ENCODE measurements at places on chromosomes 7 and 10.

DNA sequence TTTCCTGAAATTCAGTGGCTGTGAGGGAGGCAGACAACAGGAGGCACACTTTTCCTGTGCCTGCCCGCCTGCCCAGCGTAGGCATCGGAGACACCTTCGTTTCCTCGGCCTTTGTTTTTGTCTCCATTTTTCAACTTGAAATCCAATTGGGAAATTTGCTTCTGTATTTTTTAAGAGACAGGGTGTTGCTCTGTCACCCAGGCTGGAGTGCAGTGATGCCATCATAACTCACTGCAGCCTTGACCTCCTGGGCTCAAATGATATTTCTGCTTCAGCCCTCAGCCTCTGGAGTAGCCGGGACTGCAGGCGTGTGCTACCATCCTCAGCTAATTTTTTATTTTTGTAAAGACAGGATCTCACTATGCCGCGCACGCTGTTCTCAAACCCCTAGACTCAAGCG is 116.8 kb downstream of the CYTH3 start:
- no peak for DNase-seq

DNA sequence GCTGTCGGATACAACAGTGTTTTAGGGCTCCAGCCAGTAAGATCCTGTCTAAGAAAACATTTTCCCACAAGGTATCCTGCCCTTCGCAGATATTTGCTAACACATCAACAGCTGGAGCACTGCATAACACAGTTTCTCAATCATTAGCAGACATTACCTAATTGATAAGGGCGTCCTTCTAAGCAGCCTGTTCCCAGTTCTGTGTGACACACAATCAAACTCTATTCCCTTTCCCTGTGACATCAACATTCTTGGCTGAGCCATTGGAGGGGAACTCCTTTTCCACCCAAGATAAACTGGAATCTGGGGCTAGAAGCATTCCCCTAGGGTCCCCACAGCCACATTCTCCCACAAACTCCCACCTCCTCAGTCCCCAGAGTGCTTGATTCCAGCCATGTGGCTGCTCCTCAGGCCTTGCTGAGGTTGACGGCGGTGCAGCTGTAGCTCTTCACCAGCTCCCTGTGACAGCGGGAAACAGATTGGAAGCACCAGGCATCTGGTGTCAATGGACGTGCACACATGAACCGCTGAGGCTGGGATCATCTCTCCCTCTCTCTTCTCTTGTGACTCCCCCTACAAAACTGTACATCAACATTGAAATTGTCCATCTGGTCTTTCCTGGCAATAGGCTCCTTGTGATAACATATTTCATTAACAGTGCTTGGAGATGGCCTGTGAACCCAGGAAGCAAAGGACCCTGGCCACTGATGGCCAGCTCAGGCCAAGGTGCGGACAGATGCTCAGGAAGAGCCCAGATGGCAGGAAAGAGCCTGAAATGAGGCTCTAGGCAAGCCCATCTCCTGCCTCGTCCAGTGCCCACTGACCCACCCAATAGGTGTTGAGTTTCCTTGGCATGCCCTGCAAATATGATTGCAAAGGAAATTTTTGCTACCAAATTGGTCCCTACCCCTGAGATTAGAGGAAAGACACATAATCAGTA is 131.1 kb upstream of the TBX20 start:
- DNase-seq: peak; percentile 85

- DNase-seq: peak; percentile 82
Measured at GRCh38 chr10:113060201-113061053, 110.4 kb downstream of the TCF7L2 start.

- DNase-seq: no peak
Measured at GRCh38 chr10:96596422-96597407, 9.9 kb upstream of the TM9SF3 start.

DNA sequence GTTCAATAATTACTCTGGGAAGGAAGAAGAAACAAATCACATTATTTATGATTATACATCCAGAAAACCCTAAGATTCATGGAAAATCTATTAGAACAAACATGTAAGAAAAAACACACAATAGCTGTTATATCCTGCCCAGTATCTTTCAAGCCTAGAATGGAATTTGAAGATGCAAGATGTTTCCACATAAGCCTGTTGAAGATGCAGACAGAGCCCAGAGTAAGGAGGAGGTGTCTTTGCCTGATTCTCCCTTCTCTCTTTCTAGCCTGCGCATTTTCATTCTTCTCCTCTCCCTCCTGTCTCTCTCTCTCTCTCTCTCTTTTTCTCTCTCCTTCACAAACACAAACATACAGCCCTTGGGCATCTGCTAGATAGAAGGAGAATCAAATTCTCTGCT is 170.1 kb upstream of the INHBA start:
- no peak for DNase-seq

- DNase-seq: no peak
Measured at GRCh38 chr7:13016036-13016581, 328.7 kb downstream of the ARL4A start.

DNA sequence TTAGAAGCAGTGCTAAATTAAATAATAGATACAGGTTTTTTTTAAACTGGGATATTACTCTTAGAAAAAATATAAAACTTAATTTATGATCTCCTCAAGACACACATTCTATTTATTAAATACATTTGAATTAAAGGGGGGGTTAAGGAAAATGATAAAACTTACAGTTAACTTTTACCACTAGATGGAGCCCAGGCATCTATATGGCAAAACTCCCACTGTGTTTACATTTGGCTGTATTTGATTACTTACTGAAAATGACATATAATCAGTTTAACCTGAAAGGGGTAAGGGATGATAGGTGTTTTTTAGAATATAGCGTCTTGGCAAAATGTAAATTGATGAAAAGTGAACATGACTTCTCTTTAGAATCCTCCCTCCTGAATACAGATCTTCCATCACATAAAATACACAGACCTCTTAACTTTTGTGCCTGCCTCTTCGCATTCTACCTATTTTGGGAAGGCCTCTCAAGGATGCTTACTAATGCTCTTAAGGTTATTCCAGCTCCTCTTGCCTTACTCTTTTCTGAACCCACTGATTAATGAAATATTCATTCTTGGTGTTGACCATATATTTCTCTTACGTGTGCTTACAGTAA is 235.7 kb downstream of the AGMO start:
- no peak for DNase-seq
